ENCODE measurements at places on chromosomes 6 and 20. TPM values are rescaled to one million over a fixed set of nuclear protein-coding genes. Genes with fewer than 3 reads are reported as not detected.

Gene C2
- total RNA-seq, result 46.6 TPM

Gene E2F1
- total RNA-seq, result 1.4 TPM

DNA sequence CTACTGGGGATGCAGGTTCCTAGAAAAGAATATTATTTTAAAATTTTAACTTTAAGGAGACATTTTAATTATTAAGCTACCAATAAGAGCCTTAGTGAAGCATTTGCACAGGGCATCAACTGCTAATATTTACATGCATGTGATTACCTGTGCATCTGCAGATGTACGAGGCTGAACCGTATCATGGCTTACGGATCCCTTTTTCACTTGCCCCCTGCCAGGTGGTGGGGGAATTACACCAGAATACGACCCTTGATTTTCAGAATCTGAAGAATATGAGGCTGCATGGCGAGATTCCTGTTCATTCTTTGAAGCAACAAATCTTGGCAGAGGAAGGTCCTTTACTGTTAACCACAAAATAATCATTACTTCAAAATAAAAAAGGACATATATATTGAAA, 42.7 kb downstream of the REPS1 start:
- H3K27ac ChIP-seq, result no peak overlapping the region
- no peaks in the 10 kb centered on the region for H3K4me1 ChIP-seq
- no peaks in the 10 kb centered on the region for H3K27me3 ChIP-seq
- DNase-seq, result no peak

DNA sequence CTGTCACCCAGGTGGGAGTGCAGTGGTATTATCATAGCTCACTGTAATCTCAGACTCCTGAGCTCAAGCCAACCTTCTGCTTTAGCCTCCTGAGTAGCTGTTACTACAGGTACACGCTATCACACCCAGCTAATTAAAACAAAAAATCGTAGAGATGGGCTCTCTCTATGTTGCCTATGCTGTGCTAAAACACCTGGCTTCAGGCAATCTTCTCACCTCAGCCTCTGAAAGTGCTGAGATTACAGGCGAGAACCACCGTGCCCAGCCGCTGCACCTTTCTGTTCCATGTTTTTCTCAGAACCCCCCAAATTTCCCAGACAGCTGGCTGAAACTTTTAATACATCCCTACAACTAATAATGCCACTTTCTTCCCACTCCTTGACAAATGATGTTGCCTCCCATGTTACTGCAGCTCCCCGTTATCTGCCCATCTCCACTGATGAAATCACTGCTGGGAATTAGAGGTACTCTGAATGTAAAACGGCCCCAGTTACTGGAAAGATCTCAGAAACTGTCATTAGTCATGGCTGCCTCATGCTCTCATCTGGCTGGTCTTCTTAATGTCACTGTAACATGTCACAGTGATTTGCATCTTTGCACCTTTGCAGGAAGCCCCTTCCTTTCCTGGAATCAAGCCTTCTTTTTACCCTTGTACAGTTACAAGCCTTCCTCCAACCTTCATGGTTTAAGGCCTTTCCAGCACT, 697.5 kb downstream of the PRKN start:
- H3K4me1 ChIP-seq, result no peaks in the 10 kb centered on the region
- H3K4me3 ChIP-seq, result no peak overlapping the region
- no peaks in the 10 kb centered on the region for H3K36me3 ChIP-seq

DNA sequence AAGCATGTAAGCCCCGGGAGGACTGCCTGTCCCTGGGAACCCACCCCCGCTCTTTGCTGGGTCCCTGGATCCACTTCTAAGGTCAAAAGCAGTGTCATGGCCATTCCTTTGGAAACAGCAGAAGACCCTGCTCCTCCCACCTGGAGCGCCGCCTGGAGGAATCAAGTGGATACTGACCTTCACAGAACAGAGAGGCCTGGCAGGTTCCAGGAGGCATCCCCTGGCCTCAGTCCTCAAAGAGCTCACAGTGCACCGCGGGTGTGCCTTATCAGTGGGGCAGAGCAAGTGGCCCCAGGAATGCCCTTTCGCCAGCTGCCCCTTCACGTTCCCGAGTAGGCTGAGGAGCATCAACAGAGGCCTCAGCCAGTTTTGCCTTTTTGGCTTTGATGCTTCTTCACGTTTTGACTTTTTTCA, 11.1 kb upstream of the SLC4A11 start:
- H3K4me3 ChIP-seq, result no peak overlapping the region
- no peak for DNase-seq
- H3K36me3 ChIP-seq, result no peaks in the 10 kb centered on the region
- no peaks in the 10 kb centered on the region for H3K4me1 ChIP-seq
